Activated naive CD4-positive, alpha-beta T cell treated with anti-CD3 and anti-CD28 coated beads for 36 hours (primary cell): ENCODE measurements at places on chromosomes 16 and 17.
A peak's percentile ranks its signal among the peaks of the same experiment; 100 is the strongest.

- no peaks in the 10 kb centered on the region for H3K4me1 ChIP-seq
- no peak overlapping the region for H3K4me3 ChIP-seq
- peaks cover 6% of the 10 kb centered on the region for H3K36me3 ChIP-seq
- H3K27ac ChIP-seq, result no peak overlapping the region
Observed at GRCh38 chr16:930511-930910, 40.3 kb downstream of the LMF1 start.

DNA sequence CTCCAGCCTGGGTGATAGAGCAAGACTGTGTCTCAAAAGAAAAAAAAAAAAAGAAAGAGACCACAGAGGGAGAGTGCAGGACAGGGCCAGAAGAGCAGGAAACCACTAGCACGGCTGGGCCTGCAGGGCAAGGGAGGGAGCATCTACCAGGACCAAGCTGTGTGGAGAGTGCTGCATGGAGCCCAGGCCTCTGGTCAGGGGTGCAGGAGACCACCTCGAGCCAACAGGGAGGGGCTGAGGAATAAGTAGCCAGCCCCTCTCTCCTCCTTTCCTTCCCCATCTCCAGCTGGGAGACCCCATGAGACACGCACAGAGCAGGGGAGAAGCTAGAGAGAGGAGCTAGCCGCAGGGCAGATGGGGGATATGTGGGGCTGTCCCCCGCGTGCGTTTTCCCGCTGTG lies 67.0 kb upstream of the DNAH17 start:
- H3K4me1 ChIP-seq, result peaks cover 12% of the 10 kb centered on the region
- H3K36me3 ChIP-seq, result peaks cover 2% of the 10 kb centered on the region
- no peaks in the 10 kb centered on the region for H3K27me3 ChIP-seq

DNA sequence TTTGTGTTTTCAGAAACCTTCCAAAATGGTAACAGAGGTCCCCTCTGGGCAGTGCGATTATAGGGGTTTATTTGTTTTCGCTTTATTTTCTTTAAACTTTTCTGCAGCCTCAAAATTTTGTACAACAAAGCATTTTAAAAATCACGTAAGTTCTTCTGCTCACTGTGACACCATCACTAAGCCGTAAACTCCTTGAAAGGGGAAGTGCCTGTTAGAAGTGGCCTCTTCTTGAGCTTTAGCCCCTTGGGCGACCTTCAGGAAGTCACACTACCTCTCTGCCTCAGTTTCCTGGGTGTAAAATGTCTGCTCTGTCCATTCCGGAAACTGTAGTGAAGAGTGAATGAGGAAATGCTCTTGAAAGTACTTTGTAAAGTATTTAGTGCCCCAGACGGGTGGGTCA lies 26.6 kb downstream of the ARHGAP27 start:
- no peak overlapping the region for H3K27ac ChIP-seq
- no peaks in the 10 kb centered on the region for H3K27me3 ChIP-seq
- no peak for DNase-seq
- peaks cover 27% of the 10 kb centered on the region for H3K36me3 ChIP-seq
- no peak overlapping the region for H3K4me3 ChIP-seq

GRCh38 chr17:40470932-40471828 lies 27.9 kb downstream of the IGFBP4 start:
- DNase-seq, result no peak
- no peaks in the 10 kb centered on the region for H3K27me3 ChIP-seq
- H3K36me3 ChIP-seq, result no peaks in the 10 kb centered on the region
- peaks cover under 1% of the 10 kb centered on the region for H3K4me1 ChIP-seq
- no peak overlapping the region for H3K27ac ChIP-seq

- H3K36me3 ChIP-seq, result no peaks in the 10 kb centered on the region
- H3K27me3 ChIP-seq, result no peaks in the 10 kb centered on the region
Observed at GRCh38 chr17:56158915-56159825, 5.9 kb downstream of the ANKFN1 start.

- no peak overlapping the region for H3K27ac ChIP-seq
- H3K4me1 ChIP-seq, result no peaks in the 10 kb centered on the region
- no peak overlapping the region for H3K4me3 ChIP-seq
- H3K27me3 ChIP-seq, result no peaks in the 10 kb centered on the region
Observed at GRCh38 chr16:53622315-53622714, 81.3 kb downstream of the RPGRIP1L start.

DNA sequence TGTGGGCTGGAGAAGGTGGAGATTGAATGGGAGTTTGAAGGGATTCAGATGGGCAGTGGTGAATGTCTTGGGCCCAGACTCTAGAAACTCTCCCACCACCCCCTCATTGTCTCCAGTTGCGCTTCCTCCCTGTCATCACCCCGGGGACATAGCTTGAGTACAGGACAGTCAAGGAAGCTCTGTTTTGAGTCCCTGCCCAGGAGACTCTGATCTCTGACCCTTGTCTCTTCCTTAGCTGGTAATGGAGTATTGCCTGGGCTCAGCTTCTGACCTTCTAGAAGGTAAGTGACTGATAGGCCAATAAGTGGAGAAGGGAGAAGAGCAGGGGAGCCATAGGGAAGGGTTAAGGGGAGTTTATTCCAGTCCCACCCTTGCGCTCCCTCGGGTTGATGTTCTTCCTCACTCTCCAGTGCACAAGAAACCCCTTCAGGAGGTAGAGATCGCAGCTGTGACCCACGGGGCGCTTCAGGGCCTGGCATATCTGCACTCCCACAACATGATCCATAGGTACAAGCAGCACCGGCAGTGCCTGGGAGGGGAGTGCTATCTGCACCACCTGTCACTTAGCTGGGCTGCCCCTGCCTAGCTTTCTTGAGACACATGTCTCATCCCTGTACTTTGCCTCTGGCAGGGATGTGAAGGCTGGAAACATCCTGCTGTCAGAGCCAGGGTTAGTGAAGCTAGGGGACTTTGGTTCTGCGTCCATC lies 5.0 kb downstream of the TAOK2 start:
- peaks cover 23% of the 10 kb centered on the region for H3K4me1 ChIP-seq
- H3K27me3 ChIP-seq, result no peaks in the 10 kb centered on the region
- no peak overlapping the region for H3K27ac ChIP-seq
- no peak for DNase-seq
- H3K4me3 ChIP-seq, result no peak overlapping the region

GRCh38 chr17:31147507-31148202 lies 52.9 kb downstream of the NF1 start:
- H3K4me1 ChIP-seq, result no peaks in the 10 kb centered on the region
- H3K4me3 ChIP-seq, result no peak overlapping the region
- peaks cover 1% of the 10 kb centered on the region for H3K36me3 ChIP-seq

- peak overlapping the region; percentile 99 for H3K27ac ChIP-seq
- no peak overlapping the region for H3K4me3 ChIP-seq
- peaks cover 76% of the 10 kb centered on the region for H3K4me1 ChIP-seq
- peaks cover 55% of the 10 kb centered on the region for H3K36me3 ChIP-seq
- no peaks in the 10 kb centered on the region for H3K27me3 ChIP-seq
Observed at GRCh38 chr16:27365142-27366089, 36.6 kb upstream of the IL21R start.

- no peaks in the 10 kb centered on the region for H3K36me3 ChIP-seq
- H3K27ac ChIP-seq, result no peak overlapping the region
- DNase-seq, result no peak
- no peaks in the 10 kb centered on the region for H3K4me1 ChIP-seq
Observed at GRCh38 chr17:957856-958421, 21.6 kb downstream of the NXN start.

DNA sequence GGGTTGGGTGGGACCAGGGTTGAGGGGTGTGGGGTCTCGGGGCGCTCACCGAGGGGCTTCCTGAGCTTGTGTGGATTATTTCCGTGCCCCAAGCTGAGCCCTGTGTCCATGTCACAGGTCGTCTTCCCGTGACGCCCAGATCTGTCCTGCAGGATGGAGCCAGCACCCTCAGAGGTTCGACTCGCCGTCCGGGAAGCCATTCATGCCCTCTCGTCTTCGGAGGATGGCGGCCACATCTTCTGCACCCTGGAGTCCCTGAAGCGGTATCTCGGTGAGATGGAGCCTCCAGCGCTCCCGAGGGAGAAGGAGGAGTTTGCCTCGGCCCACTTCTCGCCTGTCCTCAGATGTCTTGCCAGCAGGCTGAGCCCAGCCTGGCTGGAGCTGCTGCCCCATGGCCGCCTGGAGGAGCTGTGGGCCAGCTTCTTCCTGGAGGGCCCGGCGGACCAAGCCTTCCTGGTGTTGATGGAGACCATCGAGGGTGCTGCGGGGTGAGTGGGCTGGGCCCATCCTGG lies 1.0 kb downstream of the TELO2 start:
- H3K4me3 ChIP-seq, result peak overlapping the region; percentile 90
- peak overlapping the region; percentile 69 for H3K27ac ChIP-seq
- H3K4me1 ChIP-seq, result peaks cover 16% of the 10 kb centered on the region
- H3K27me3 ChIP-seq, result no peaks in the 10 kb centered on the region
- no peak for DNase-seq

DNA sequence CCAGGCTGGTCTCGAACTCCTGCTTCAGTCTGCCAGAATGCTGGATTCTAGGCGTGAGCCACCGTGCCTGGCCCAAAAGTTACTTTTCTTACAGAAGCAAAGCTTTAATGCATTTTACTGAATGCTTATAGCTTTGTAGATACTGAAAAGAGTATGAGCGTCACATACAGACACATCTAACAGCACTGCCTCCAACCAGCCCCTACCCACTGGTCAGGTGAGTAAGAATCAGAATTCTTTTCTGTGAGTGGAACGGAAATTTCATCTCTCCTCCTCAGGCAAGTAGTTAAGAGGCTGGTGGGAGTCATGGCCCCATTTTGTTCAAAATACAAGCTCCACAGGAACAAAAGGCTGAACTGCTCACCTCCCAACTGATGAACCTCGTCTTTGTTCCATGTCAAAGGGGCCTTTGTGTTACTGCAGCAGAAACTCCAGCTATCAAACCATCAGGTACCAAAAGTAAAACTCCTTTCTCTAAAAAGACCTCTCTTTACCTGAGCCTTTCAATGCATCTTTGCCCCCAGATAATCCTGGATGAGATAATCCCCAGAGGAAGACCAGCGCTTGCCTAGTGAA lies 92.4 kb upstream of the RPH3AL start:
- no peaks in the 10 kb centered on the region for H3K27me3 ChIP-seq
- no peak for DNase-seq
- H3K4me3 ChIP-seq, result no peak overlapping the region
- H3K36me3 ChIP-seq, result peaks cover 9% of the 10 kb centered on the region
- peaks cover 22% of the 10 kb centered on the region for H3K4me1 ChIP-seq

DNA sequence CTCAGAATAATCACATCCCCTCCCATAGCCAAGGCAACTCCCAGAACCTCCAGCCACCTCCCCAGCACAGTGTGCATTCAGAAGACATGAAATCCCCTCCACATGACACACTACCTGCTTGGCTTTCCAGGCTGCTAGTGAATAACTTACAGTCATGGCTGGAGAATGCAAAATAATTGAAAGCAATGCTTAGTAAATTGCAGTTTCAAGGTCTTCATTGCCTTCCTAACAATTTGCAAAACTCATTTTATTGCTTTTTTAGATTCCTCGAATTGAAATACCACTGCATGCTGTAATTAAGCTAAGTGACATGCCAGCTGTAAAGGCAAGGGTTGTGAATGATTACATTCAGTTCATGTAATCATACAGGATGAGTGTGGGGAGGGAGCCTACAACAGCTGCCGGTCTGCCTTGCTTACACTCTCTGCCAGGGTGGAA lies 29.0 kb upstream of the HOXB13 start:
- no peaks in the 10 kb centered on the region for H3K36me3 ChIP-seq
- no peak overlapping the region for H3K4me3 ChIP-seq
- DNase-seq, result no peak
- H3K4me1 ChIP-seq, result peaks cover 6% of the 10 kb centered on the region
- H3K27ac ChIP-seq, result no peak overlapping the region

GRCh38 chr16:11631214-11631613 lies 37.0 kb upstream of the SNN start:
- no peak overlapping the region for H3K4me3 ChIP-seq
- H3K4me1 ChIP-seq, result peaks cover 33% of the 10 kb centered on the region
- no peak for DNase-seq
- H3K27me3 ChIP-seq, result no peaks in the 10 kb centered on the region
- no peak overlapping the region for H3K27ac ChIP-seq
- no peaks in the 10 kb centered on the region for H3K36me3 ChIP-seq

GRCh38 chr17:5785867-5786509 lies 201.7 kb upstream of the NLRP1 start:
- H3K36me3 ChIP-seq, result no peaks in the 10 kb centered on the region
- no peak overlapping the region for H3K27ac ChIP-seq
- H3K27me3 ChIP-seq, result peaks cover 35% of the 10 kb centered on the region
- DNase-seq, result no peak

- no peak overlapping the region for H3K4me3 ChIP-seq
- no peak overlapping the region for H3K27ac ChIP-seq
- no peaks in the 10 kb centered on the region for H3K27me3 ChIP-seq
- H3K36me3 ChIP-seq, result no peaks in the 10 kb centered on the region
- H3K4me1 ChIP-seq, result peaks cover 42% of the 10 kb centered on the region
Observed at GRCh38 chr16:67509016-67509415, 19.6 kb upstream of the RIPOR1 start.

DNA sequence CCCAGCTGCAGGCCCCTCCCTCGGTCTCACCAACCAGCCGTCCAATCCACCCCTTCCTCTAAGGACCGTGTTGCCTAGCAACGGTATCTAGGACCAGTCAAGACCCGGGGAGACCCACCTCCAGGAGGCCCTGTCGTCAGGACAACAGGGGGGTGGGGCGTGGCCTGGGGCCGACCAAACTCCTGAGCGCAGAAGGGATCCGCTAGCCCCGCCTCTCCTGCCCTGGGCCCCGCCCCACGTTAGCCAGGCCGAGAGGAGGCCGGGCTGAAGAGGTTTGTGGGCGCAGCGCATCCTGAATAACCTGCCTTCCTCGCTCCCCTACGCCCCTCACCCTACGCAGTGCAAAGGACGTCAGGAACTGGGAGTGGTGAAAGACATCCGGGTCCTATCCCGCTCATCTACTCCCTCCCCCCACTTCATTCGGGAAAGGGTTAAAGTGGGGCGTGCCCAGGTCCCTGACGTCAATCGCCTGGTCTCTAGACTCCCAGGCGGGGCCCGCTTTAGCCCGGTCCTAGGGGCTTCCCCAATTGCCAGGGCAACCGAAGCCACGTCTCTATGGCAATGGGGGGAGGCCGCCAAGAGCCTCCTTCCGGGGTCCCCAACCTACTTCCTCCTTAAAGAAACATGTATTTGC lies 14.7 kb downstream of the DLG4 start:
- no peaks in the 10 kb centered on the region for H3K27me3 ChIP-seq
- H3K4me3 ChIP-seq, result peak overlapping the region; percentile 70

- no peaks in the 10 kb centered on the region for H3K36me3 ChIP-seq
- no peak overlapping the region for H3K27ac ChIP-seq
- H3K27me3 ChIP-seq, result no peaks in the 10 kb centered on the region
- H3K4me1 ChIP-seq, result peaks cover 6% of the 10 kb centered on the region
- DNase-seq, result no peak
- peak overlapping the region; percentile 45 for H3K4me3 ChIP-seq
Observed at GRCh38 chr17:76381633-76382350, 2.6 kb upstream of the SPHK1 start.
